ENCODE measurements at places on chromosomes 3 and 15. TPM values are rescaled to one million over a fixed set of nuclear protein-coding genes. Genes with fewer than 3 reads are reported as not detected.

DNA sequence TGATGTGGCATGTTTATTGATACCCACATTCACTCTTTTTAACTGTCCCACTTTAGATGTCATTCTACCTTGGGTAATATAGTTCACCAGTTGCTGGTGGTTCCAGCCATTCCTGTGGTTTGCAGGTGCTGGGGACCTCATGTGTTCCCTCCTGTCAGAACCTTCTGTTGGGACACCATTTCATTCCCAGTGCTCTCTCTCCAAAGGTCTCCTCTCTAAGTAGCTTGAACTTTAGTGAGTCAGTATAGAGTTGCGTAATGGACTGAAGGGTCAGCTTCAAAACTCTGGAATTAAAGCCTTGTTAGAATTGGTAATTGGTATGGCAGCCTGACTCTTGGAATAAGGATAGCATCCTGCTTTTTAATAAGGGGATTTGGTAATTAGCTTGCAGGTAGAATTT, 108.5 kb downstream of the PLCL2 start:
- no peaks in the 10 kb centered on the region for H3K36me3 ChIP-seq
- H3K4me3 ChIP-seq, result no peak overlapping the region
- no peak for DNase-seq
- peak overlapping the region; percentile 33 for H3K27ac ChIP-seq
- peaks cover 23% of the 10 kb centered on the region for H3K4me1 ChIP-seq

DNA sequence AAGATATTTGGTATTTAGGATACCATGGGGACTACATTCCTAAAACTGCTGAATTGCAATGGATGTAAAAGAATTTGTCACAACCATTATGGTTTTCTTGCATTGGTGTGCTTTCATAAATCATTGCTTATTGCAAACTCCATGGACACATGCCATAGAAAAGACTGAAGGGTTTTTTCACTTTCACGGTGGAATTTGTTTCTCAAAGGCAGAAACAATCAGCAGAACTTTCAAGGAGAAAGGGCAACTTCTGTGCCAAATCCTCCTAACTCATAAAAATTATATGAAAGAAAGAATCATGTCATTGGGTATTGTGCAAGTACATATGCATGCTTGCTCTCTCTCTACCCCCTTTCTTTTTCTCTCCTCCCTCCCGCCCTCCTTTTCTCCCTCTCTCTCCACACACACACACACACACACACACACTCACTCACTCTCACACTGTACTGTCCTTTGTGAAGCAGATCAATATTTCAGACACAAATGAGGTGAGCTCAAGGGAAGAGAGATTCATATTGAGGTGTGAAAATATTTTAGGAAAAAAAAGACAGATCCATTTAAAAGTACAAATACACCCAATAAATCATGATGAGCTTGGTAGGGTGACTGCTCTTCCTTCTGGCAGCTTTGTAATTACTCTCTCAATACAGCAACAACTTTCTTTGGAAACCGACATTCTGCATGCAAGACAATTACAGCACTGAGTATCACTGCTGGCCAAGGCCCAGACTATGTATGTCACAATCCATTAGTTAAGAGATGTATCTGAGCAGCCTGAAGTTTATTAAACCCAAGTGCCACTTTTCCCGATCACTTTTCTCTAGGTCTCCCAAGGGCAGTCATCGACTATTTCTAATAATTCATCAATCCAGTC, 492.6 kb downstream of the TUSC7 start:
- peaks cover 1% of the 10 kb centered on the region for H3K27me3 ChIP-seq
- H3K27ac ChIP-seq, result peak overlapping the region; percentile 30
- DNase-seq, result no peak
- H3K36me3 ChIP-seq, result no peaks in the 10 kb centered on the region
- no peak overlapping the region for H3K4me3 ChIP-seq

DNA sequence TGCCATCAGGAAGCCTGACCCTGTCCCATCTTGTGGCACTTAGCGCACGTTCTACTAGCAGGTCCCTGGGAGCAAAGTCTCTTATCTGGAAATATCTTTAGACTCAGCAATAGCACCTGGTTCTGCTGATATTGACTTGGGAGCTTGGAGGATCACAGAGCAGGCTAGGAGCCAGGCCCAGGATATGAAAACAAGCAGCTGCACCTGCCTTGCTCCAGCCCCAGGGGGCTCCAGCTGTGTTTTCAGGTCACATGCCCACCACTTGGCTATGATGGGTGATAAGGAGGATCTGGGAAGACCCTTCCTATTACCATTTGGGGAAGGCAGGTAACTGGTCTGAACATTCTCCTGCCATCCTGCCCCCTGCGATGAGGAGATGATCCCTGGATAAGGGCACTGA, 87.8 kb downstream of the C3orf70 start:
- no peak for DNase-seq
- H3K4me1 ChIP-seq, result peaks cover 9% of the 10 kb centered on the region
- H3K4me3 ChIP-seq, result no peak overlapping the region
- H3K27me3 ChIP-seq, result peaks cover 9% of the 10 kb centered on the region

DNA sequence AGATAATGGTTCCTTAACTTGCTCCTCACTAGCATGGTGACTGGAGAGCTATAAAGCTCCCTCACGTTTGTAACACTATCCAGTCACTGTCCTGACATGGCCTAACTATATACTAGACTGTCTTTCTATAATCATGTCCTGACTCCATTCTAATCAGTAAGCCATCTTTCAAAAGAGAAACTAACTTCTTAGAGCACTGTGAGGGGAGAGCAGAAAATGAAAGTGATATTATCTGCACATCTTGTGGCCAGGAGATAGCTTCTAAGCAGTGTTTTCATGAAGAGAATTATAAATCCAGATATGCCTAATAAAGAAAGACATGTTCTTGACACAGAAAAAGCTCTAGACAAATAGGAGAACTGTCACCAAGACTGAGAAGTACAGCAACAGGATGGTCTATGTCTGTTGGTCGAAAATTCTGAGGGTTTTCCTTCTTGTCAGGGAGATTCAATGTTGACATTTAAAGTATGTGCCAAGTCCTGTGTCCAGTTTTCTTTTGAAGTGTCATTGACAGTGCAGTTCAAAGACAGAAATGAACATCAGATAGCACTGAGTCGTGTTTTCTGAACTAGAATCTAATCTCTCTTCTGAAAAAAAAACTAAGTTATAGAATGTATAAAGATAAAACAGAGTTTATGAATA, 230.6 kb upstream of the PEX5L start:
- H3K27ac ChIP-seq, result no peak overlapping the region
- H3K27me3 ChIP-seq, result no peaks in the 10 kb centered on the region
- H3K4me3 ChIP-seq, result no peak overlapping the region

DNA sequence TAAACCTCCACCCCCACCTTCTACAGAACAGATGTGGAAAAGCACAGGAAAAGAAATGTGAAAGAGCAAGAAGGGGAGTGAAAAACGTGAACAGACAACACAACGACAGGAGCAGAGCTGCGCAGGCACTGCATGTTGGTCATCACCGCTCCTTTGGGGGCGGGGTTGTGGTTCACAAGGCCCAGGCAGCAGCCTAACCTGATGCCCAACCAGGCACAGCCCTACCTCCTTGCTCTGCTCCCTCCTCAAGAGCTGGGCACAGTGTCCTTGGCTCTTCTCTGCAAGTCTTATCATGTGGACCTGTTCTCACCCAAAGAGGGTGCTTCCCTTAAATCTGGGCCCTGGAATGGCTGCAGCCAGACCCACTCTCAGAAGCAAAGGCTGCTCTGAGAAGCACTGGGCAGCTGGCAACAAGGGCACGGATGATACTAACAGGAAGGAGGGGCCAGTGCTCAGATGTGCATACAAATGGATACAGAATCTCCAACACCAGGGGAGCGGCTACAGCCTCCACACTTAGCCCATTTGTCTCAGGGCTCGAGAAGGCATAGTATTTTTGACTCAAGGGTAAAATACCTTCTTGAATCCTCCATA, 64.6 kb downstream of the DHX30 start:
- peaks cover 5% of the 10 kb centered on the region for H3K36me3 ChIP-seq
- DNase-seq, result no peak
- no peaks in the 10 kb centered on the region for H3K4me1 ChIP-seq
- no peak overlapping the region for H3K27ac ChIP-seq

- peaks cover 8% of the 10 kb centered on the region for H3K4me1 ChIP-seq
- H3K27ac ChIP-seq, result no peak overlapping the region
- no peak overlapping the region for H3K4me3 ChIP-seq
- no peaks in the 10 kb centered on the region for H3K36me3 ChIP-seq
These were observed 30.2 kb downstream of the PTPN23 start for GRCh38 chr3:47410801-47411646.

GRCh38 chr15:77418966-77419835, 703 bp downstream of the PEAK1 start:
- DNase-seq, result peak; percentile 67
- peaks cover 5% of the 10 kb centered on the region for H3K27me3 ChIP-seq
- peaks cover 19% of the 10 kb centered on the region for H3K4me1 ChIP-seq
- H3K4me3 ChIP-seq, result peak overlapping the region; percentile 99
- peak overlapping the region; percentile 92 for H3K27ac ChIP-seq
- peaks cover 5% of the 10 kb centered on the region for H3K36me3 ChIP-seq

FES gene
- 3.3 TPM for total RNA-seq

CHCHD6 gene
- 17.2 TPM for total RNA-seq
